ENCODE measurements at places on chromosomes 7 and 10. TPM values are rescaled to one million over a fixed set of nuclear protein-coding genes. Genes with fewer than 3 reads are reported as not detected.
A peak's percentile ranks its signal among the peaks of the same experiment; 100 is the strongest.

IFRD1 gene
- total RNA-seq = 60.6 TPM

ELAPOR2 gene
- 36.8 TPM for total RNA-seq

DNA sequence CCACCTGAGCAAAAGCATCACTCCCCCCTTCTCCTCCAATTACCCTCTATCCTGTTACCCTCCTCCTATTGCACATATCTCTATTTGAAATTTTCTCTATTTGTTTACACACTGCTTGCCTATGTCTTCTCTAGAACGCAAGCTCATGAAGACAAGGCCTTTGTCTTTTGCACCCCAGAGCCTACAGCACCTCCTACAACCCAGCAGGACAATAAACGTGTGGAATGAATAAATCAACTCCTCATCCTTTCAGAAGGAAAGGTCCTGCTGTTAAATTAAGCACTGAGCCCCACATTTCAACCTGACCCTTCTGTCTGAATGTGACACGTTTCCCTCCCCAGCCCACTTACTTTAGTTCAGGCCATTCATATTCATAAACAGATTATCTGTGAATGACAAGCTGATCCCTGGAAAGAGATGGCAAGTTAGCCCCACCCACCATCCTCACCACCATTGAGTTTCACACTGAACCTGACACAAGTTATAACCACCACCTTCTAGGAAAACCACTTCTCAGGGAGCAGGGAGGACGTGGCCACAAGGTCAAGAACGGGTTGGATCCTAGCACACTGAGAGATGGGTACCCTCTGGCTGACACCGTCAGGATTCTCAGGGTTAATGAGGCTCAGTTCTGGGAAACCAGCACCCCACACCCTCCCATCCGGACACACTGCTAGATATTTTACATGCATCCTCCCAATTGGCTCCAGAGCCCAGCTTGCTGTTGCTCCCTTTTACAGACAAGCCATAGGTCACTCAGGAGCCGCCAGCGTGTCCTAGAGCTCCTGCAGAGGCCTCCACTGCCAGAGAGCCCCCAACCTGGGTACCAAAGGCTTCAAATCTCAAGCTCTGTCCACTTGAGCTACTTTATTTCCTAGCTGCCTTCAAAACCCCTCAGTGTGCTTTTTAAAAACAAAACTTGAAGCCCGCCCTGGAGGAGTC is 934 bp downstream of the PRTFDC1 start:
- peak; percentile 87 for DNase-seq

SPDYE2B gene
- not detected for total RNA-seq

- DNase-seq = peak; percentile 67
Observed at GRCh38 chr7:111752022-111752582, 189.8 kb upstream of the IMMP2L start.

- DNase-seq = no peak
Observed at GRCh38 chr10:114499116-114499515, 94.8 kb upstream of the AFAP1L2 start.

TIMM23B gene
- 20.8 TPM for total RNA-seq

- DNase-seq = no peak
Observed at GRCh38 chr10:21650353-21650752, 116.3 kb downstream of the MLLT10 start.

- no peak for DNase-seq
Observed at GRCh38 chr7:155291045-155291530, 6.6 kb upstream of the INSIG1 start.

TEX36 gene
- total RNA-seq = not detected
